ENCODE measurements at places on chromosomes 12 and 14.

DNA sequence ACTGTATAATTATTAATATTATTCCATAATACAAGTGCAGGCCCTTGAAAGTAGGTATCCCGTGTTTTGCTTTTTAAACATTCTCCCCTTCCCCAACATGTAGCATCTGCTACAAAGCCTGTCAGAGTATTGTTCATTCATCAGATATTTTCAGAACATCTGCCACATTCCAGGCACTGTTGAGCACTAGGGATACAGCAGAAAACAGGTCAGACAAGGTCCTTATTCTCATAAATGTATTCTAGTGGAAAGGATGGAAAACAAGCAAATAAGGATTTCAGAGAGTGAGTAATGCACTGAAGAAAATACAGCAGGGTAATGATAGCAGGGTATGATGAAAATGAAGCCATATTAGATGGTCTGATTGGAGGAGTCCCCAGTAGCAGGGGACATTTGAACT lies 3.8 kb downstream of the ERP29 start:
- no peak for DNase-seq

GRCh38 chr14:45212231-45212630 lies 40.8 kb downstream of the MIS18BP1 start:
- no peak for DNase-seq

GRCh38 chr12:1660304-1661187 lies 30.3 kb upstream of the ADIPOR2 start:
- no peak for DNase-seq

- peak; percentile 22 for DNase-seq
Observed at GRCh38 chr14:71932229-71932981, at the start of gene RGS6. RGS6 (plus strand) TSS chr14:71932429.

- no peak for DNase-seq
Observed at GRCh38 chr12:6582196-6582595, 14.1 kb upstream of the NOP2 start.

GRCh38 chr12:97336900-97337751 lies 125.5 kb upstream of the RMST start:
- DNase-seq = no peak

DNA sequence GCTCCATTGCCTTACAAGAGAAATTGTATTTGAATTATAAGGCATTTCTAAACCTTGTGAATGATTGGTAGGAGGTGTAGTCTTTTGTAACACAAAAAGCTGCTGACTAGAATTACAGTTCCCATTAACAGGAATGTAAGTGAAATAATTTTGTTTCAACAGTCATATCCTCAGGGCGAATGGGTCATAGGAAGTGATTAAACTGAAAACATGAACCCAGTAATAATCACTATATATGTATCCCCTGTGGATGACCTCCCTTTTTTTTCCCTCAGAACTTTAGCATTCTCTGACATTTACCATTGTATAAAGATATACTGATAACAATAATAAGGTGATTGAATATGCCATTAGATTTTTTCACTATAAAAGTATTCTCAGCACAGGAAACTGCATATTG lies 312.3 kb downstream of the ATP23 start:
- DNase-seq = peak; percentile 64

- no peak for DNase-seq
Observed at GRCh38 chr14:55847766-55848165, 267.8 kb downstream of the KTN1 start.

- DNase-seq = no peak
Observed at GRCh38 chr14:24379907-24380730, 12.1 kb downstream of the NFATC4 start.

Measured in kidney capillary endothelial cell (primary cell).